NCI-H187 (cell line): ENCODE measurements at places on chromosomes 16 and 17.

DNA sequence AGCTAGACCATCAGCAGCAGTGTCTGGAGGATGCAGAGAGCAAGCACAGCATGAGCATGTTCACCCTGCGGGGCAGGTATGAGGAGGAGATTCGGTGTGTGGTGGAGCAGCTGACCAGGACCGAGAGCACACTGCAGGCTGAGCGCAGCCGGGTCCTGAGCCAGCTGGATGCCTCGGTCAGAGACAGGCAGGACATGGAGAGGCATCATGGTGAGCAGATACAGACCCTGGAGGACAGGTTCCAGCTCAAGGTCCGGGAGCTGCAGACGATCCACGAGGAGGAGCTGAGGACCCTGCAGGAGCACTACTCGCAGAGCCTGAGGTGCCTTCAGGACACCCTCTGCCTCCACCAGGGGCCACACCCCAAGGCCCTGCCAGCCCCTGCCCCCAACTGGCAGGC lies 38.8 kb downstream of the PLD6 start:
- no peak for DNase-seq

DNA sequence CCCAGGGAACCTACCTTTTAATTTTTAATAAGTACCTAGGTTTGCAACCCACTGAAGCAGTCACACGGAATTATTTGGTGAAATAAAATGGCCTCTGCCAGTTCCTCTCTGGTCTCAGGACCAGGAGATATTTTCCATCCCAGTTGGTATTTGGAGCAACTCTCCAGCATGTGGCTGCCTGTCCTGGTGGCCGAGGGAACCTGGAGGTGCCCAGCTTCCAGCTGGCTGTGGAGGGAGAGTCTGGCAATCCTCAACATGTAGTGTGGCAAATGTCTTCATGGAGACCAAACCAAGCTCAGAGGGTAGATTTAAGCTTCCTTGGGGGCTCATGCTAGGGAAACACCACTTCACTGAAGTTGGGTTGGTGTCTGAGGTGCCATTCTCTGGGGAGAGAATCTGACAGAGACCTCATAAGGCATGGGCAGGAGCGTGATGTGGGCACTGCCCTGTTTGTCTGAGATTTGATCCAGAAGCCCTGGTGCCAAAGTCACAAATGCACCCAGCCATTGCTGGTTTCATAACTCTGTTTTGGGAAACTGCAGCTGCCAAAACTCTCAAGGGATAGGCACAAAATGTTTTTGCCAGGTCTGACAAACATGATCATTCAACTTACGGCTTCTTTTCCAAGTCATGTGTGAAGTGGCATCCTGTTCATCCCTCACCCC lies 2.8 kb downstream of the MT1X start:
- DNase-seq = no peak

GRCh38 chr17:67517325-67517724 lies 140.2 kb downstream of the PITPNC1 start:
- DNase-seq = no peak

GRCh38 chr17:76005263-76006149 lies 4.9 kb downstream of the CDK3 start:
- peak; percentile 12 for DNase-seq
